ENCODE measurements at places on chromosomes 7 and 10. TPM values are rescaled to one million over a fixed set of nuclear protein-coding genes. Genes with fewer than 3 reads are reported as not detected.

- no peak for DNase-seq
Observed at GRCh38 chr10:132274986-132275385, 32.8 kb downstream of the STK32C start.

GRCh38 chr10:14686356-14686755, 88.3 kb downstream of the FAM107B start:
- DNase-seq: no peak

DNA sequence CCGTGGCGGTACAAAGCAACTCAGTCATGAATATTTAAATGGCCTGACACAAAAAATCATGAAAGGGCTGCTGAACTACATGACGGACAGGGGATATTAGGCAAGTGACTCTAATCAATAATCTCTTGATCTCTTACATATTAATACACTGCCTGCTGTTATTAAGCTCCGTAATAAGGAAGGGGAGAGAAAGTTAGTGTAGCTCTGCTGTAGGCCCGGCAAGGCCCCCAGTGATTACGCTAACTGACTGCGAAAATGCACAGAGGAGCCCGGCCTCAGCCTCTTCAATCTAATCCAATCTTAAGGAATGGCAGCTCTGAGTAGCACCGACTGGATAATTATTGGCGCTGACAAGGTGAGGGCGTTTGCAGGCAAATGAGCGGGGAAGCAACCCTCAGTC, 583.5 kb upstream of the MKI67 start:
- no peak for DNase-seq

GRCh38 chr10:10394933-10395658, 622.6 kb upstream of the CELF2 start:
- DNase-seq: no peak

GRCh38 chr10:100297242-100297641, 10.8 kb upstream of the BLOC1S2 start:
- no peak for DNase-seq

GRCh38 chr10:126137562-126138221, 241.3 kb downstream of the FANK1 start:
- no peak for DNase-seq

- no peak for DNase-seq
Observed at GRCh38 chr7:139886206-139886605, 57.1 kb downstream of the TBXAS1 start.

TMEM236 gene
- polyA plus RNA-seq: 0.67 TPM

MICU1 gene
- polyA plus RNA-seq: 110 TPM

Measured in muscle of arm (tissue), 14 donors.